ENCODE measurements at places on chromosomes 5 and 9.

DNA sequence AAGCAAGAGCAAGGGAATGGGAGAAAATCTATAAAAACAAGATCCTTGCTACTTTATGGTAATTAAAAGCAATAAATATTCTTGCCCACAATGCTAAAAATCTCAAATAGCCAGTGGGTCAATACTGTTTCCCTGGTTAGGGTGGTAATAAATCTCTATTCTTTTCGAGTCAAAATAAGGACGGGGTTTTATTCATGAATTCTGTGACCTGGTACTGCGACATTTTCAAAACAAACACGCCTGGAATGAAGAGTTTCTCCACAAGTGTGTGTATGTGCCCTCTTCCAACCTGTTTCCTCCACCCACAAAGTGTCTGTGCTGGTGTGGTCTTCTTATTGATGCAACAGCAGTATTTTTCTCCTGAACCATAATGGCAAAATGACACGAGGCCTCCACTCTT, 358.8 kb upstream of the BRINP1 start:
- DNase-seq: no peak

- DNase-seq: no peak
Measured at GRCh38 chr9:94850540-94851434, 124.3 kb downstream of the AOPEP start.

- no peak for DNase-seq
Measured at GRCh38 chr5:74877624-74878304, 11.6 kb upstream of the FAM169A start.

DNA sequence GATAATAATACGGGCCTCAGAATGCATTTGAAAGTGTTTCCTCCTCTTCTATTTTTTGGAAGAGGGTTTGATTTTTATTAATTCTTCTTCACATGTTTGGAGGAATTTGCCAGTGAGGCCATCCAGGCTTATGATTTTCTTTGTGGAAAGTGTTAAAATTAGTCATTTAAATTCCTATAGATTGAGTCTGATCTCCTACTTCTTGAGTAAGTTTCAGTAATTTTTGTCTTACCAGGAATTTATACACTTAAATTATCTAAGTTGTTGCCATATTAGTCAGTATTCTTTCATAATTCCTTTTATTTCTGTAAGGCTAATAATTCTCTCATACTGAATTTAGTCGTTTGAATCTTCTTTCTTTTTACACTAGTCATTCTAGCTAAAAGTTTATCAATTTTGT, 25.2 kb upstream of the HAPLN1 start:
- no peak for DNase-seq

- no peak for DNase-seq
Measured at GRCh38 chr9:81671880-81672280, 17.5 kb downstream of the TLE1 start.

- DNase-seq: no peak
Measured at GRCh38 chr5:22852807-22853660, at the start of gene CDH12. CDH12 (minus strand) TSS chr5:22853344.

- DNase-seq: no peak
Measured at GRCh38 chr5:172979778-172980177, 3.8 kb upstream of the ATP6V0E1 start.

- no peak for DNase-seq
Measured at GRCh38 chr5:170166101-170166500, 60.4 kb downstream of the FOXI1 start.

GRCh38 chr5:36528588-36528987, 77.8 kb upstream of the SLC1A3 start:
- DNase-seq: no peak

- DNase-seq: no peak
Measured at GRCh38 chr5:82861701-82862100, 215.5 kb downstream of the TMEM167A start.

GRCh38 chr9:104872656-104873488, 55.1 kb downstream of the ABCA1 start:
- DNase-seq: no peak

GRCh38 chr5:51678330-51678729, 295.1 kb downstream of the ISL1 start:
- DNase-seq: no peak

DNA sequence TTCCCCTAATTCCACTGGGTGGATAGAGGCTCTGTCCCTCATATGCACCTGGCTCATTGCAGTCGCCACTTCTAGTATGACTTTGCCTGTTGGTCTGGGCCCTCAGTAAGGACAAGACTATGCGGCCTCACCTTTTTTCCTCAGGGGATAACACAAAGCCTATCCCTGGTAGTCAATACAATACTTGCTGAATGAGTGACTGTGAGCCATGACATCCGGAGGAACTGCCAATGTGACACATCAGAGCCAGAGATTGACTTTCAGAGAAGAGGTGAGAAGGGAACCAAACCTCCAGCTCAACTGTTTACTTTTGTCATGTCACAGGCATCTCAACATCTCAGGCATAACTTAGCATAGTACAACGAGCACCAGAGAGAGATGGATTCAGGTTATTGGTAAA, 371.3 kb downstream of the DMRT2 start:
- DNase-seq: no peak

GRCh38 chr5:57037355-57037754, 85.4 kb upstream of the MIER3 start:
- DNase-seq: no peak

DNA sequence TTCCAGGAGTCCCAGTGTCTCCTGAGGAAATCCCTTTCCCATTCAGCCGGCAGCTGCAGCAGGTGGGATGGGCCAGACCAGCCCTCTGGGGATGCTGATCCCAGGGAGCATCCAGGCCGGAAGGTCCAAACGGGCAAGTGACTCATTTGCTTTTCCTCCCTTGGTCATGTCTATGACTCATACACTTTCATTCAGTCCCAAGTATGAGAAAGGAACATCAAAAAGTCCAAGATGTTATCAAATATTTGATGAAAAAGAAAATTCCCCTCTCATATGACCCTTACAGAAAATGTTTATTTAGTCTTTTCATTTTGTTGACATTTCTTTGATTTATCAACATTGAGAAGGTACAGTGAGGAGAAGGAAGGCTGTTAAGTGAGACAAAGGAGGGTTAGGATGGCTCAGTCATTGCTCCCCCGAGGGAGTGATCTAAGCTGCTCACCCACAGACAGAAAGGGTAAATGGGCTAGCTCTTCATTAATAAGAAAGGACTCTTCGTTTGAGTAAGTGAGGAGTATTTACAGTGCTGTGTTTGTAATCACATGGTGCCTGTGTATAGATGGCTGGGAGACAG, 117.6 kb upstream of the ANKRD55 start:
- no peak for DNase-seq

GRCh38 chr9:10268531-10269485, 344.0 kb downstream of the PTPRD start:
- no peak for DNase-seq

- DNase-seq: no peak
Measured at GRCh38 chr5:141127305-141127704, 5.7 kb downstream of the PCDHB4 start.

GRCh38 chr9:15333376-15333881, 26.4 kb upstream of the TTC39B start:
- no peak for DNase-seq

GRCh38 chr9:26324786-26325443, 567.7 kb downstream of the CAAP1 start:
- no peak for DNase-seq

GRCh38 chr9:18480662-18481093, 6.7 kb downstream of the ADAMTSL1 start:
- DNase-seq: no peak

- DNase-seq: no peak
Measured at GRCh38 chr9:93111001-93111370, 15.0 kb downstream of the CARD19 start.

GRCh38 chr5:25544652-25545249, 900.0 kb upstream of the CDH10 start:
- DNase-seq: no peak

GRCh38 chr5:171102877-171103610, 206.0 kb upstream of the TLX3 start:
- no peak for DNase-seq

- no peak for DNase-seq
Measured at GRCh38 chr9:87662808-87663528, 63.0 kb upstream of the CTSL start.

GRCh38 chr9:81543695-81544094, 145.7 kb downstream of the TLE1 start:
- no peak for DNase-seq

DNA sequence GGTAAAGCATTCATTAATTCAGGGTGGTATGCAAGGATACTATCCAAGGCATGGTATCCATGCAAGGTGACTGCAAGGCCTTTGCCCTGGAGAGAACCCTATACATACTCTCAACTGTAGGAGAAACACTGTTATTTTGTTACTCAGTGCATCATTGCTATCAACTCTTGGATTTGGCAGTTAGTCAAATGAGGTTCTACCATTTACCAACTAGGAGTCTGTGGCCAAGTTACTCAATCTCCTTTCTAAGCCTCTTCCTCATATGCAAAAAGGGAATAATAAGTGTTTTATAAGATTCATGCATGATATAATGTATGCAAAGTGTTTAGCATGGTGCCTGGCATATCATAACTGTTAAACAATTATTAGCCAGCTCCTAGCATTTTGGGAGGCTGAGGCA, 4.0 kb downstream of the PCDHGC3 start:
- no peak for DNase-seq

- no peak for DNase-seq
Measured at GRCh38 chr5:174459071-174459702, 265.2 kb upstream of the MSX2 start.

DNA sequence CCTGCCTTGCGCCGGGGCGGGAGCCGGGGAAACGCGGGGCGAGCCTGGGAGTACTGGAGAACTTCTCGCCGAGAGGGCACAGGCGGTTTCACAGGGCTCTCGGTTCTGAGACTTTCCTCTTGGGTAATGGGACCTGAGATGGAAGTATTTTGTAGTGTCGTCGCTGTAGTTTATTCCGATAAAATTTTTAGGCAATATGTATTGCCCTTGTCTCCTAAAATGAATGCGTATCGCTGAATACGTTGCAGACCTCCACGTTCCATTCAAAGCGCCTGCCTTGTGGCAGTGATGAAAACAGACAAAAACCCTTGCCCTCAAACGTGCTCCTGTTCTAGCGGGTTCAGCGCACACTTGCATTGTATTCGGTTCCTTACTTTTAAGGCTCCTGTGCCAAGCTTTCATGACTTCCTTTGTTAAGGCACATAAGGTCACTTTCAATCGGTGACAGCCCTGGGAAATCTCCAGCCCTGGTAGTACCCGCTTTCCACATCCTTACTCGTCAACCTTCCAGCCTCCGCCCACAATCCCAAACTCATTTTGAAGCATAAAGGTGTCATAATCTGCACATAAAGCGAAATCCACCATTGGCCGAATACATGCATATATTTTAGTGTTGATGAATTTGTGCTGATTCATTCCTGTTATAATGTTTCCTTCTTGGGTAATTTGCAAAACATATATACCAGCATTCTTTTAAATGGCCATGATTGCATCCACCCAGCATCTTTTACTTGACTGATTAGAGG, 694 bp downstream of the RMI1 start:
- peak; percentile 11 for DNase-seq

DNA sequence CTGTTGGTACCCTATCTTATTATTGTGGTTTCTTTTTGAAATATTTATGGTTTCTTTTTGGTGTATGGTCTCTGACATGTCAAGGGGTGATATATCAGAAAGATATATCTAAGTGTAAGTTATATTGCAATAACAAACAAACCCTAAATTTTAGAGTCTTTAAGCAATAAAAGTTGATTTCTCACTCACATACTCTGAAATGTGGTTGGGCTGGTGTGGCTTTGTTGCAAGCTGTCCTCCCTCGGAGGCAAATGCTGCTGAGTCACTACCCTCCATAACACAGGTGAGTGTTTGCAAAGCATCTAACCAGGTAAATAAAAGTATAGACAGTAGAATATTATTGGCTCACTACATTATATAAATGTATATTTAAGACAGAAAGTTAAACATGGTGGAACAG, 253.2 kb downstream of the CDH18 start:
- DNase-seq: no peak

DNA sequence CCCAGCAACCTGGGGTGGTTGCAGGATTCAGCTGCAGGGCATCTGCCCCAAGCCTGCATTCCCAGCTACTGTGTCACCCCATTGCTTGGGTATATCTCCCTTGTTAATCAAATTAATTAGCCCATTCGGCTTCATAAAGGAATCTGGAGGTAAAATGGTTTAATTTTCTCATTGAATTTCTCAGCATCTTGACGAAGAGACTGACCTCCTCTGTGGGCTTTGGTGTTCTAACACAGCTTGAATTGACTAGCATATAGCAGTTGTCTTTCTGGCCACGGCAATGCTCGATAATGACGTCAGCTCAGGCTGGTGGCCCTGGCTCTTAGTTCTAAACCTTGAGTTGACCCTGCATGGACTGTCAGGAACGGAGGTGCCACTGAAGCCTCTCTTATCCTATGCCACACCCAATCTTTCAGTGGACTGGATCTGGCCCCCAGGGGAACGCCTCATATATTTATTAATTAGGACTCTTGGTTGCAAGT, 72.4 kb downstream of the MSX2 start:
- no peak for DNase-seq

GRCh38 chr9:98034593-98035546, 21.7 kb upstream of the NANS start:
- peak; percentile 85 for DNase-seq

- DNase-seq: no peak
Measured at GRCh38 chr5:178790371-178790770, 59.9 kb upstream of the ZNF354A start.

DNA sequence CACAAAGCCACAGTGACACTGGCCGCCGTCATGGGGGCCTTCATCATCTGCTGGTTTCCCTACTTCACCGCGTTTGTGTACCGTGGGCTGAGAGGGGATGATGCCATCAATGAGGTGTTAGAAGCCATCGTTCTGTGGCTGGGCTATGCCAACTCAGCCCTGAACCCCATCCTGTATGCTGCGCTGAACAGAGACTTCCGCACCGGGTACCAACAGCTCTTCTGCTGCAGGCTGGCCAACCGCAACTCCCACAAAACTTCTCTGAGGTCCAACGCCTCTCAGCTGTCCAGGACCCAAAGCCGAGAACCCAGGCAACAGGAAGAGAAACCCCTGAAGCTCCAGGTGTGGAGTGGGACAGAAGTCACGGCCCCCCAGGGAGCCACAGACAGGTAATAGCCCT, 26.1 kb downstream of the HRH2 start:
- DNase-seq: no peak

- peak; percentile 65 for DNase-seq
Measured at GRCh38 chr9:95874989-95875304, 544 bp upstream of the ERCC6L2 start.

DNA sequence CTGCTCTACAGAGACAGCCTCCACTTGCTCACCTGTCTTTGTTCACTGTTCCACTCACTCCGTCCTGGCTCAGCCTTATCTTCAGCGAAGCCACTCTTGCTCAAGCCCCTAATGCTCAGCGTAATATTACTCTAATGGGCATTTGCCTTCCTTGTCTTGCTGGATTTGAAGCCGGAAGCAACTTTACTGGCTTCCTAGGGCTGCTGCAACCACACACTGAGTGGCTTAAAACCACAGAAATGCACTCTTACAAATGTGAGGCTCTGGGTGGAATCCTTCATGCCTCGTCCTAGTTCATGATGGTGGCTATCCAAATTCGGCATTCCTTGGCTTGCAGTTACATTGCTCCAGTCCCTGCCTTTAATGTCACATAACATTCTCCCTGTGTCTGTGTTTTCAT, 85.5 kb upstream of the MARCHF11 start:
- DNase-seq: no peak

- DNase-seq: no peak
Measured at GRCh38 chr9:83505282-83505681, 32.9 kb downstream of the FRMD3 start.

Measured in naive thymus-derived CD8-positive, alpha-beta T cell (primary cell).